ENCODE measurements at places on chromosomes 16 and 17.

DNA sequence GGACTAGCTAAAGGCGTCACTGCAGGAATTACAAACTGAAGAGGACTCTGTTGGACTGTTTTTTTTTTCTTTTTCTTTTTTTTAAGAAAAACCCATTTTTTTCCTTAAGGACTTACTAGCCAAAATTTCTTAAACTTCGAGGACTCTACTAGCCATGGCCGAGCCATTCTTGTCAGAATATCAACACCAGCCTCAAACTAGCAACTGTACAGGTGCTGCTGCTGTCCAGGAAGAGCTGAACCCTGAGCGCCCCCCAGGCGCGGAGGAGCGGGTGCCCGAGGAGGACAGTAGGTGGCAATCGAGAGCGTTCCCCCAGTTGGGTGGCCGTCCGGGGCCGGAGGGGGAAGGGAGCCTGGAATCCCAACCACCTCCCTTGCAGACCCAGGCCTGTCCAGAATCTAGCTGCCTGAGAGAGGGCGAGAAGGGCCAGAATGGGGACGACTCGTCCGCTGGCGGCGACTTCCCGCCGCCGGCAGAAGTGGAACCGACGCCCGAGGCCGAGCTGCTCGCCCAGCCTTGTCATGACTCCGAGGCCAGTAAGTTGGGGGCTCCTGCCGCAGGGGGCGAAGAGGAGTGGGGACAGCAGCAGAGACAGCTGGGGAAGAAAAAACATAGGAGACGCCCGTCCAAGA is 878 bp downstream of the HEXIM1 start:
- peak; percentile 78 for DNase-seq

- DNase-seq: no peak
Observed at GRCh38 chr17:37741341-37742115, 3.3 kb downstream of the HNF1B start.

DNA sequence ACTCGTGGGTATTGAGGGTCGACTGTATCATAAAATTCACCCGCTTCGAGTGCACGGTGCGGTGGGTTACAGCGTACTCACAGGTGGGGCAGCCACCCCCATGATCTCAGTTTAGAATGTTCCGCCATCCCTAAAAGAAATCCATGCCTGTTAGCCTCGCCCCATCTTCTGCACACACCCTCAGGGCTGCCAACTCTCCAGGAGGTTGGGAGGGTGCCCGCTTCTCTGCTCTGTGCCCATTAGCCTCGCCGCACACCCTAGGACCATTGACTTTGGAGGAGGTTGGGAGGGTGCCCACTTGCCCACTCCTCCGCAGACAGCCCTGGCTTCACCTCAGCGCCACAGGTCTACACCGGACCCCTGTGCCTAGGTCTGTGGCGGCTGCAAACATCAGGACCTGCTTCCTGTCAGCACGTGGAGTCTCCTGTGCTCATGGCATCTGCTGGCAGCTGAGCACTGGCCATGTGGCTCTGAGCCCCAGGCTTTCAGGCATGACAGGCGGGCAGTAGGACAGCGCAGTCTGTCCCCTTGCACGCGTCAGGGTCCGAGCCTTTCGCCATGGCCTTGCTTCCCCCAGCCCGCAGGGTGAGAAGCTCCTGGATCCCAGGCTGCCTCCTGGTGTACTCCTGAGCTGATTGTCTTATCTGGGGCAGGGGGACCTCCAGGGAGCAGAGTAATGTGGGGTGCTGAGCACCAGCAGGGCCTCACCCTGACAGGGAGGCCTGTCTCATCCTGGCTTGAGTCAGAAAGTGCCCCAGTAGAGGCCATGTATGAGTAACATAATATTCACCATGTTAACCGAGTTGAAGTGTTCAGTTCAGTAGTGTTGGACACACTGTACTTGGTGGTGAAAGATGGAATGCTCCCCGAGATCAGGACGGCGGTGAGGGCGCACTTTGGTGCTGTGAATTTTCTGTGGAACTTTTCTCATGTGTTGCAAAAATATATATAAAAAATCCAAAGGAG is 21.9 kb downstream of the NME3 start:
- no peak for DNase-seq

GRCh38 chr16:53090591-53091411 is 36.0 kb downstream of the CHD9 start:
- no peak for DNase-seq

DNA sequence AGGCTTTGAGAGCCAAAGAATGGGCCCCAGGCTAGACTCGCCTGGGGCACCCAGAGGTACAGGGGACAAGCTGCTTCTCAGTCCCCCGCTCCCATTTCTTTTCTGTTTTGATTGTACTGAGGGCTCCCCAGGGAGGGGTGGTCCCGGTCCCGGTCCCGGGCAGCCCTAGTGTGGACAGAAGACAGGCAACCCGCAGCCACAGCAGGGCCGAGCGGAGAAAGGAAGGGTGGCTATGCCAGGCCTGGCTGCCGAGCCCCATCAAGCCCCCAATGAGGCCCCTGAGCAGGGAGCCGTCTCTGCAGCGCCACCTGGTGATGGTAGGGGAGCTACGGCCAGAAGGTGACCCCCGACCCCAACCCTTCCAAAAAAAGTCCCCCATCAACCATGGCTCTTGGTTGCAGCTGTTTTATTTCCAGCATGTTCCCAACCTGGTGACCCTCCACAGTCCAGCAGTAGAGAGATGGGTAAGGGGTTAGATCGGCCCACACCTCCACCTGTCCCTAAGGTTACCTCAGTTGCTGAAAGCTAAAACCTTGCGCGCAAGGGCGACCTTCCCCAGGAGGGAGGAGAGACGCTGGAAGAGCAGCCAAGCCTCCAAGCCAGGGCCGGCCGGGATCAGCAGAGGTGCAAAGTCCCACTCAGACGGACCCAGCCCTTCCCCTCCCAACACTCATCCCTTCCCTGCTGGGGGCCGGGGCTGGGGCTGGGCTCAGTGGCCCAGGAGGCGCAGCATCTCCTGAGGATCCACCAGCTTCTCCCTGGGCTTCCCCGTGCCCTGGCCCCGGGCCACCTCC is 2.6 kb upstream of the GRIN2C start:
- DNase-seq: peak; percentile 30

DNA sequence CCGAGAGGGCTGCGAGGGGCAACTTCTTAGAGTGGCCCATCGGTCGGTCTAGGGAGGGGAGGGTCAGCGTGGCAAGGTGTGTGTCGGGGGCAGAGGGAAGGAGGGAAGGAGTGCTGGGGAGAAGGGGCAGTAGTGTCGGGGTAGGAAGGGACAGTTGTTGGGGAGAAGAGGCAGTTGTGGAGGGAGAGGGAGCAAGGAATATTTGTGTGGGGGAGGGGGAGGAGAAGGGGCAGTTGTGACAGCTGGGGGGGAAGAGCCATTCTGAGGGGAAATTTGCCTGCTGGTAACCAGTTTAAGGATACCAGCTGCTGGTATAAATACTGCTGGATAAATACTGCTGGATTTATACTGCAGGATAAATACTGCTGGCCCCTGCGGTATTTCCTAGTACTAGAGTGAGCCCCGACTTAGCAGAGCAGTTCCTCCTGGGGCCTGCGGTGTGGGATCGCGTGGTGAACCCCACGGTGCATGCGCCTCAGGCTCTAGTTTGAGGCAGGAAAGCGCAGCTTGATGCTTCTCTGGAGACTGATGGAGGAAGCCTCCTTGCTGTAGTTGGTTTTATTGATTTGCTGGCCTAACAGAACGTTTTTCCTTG is 309 bp downstream of the DNAH2 start:
- DNase-seq: no peak

DNA sequence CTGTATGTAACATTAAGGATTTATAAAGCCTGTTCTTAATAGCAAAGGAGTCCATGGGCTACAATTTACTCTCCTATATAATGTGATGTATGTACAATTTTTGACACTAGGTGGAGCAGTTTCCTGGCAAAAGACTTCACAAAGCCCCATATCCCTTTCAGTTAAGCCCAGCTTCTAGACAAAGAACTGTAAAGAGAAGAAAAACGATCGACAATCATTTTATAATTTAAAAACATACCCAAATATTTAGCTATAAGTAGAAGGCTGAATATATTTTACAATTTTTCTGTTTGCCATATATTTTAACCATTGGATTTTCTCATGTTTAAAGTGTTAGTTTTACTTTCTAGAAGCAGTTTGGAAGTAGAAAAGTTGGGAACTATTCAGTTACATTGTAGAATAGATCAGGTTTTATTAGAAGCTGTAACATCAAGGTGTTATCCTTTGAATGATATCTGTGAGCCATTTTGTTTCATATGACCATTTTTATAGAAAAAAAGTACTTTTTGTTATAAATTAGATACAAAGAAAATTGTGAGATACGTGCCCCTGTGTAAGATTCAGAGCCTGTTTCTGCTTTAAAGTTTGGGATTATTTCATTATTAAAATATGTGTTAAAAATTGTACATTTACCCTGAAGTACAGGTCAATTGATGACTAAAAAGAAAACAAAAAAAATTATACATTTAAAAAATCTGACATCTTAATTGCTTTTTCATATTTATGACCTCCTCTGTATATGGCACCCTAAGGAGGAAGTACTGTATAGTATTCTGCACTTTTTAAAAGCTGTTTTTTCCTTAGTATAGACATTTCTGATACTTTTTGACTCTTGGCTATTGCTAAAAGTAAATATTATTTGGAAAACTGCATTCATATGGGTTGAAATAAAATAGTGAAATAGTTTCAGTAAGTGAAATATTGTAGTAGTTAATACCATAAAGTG is 46.3 kb downstream of the VMP1 start:
- peak; percentile 86 for DNase-seq

- no peak for DNase-seq
Observed at GRCh38 chr17:5118219-5118618, 2.4 kb downstream of the USP6 start.

- DNase-seq: no peak
Observed at GRCh38 chr16:69320740-69321073, 9.6 kb downstream of the VPS4A start.

DNA sequence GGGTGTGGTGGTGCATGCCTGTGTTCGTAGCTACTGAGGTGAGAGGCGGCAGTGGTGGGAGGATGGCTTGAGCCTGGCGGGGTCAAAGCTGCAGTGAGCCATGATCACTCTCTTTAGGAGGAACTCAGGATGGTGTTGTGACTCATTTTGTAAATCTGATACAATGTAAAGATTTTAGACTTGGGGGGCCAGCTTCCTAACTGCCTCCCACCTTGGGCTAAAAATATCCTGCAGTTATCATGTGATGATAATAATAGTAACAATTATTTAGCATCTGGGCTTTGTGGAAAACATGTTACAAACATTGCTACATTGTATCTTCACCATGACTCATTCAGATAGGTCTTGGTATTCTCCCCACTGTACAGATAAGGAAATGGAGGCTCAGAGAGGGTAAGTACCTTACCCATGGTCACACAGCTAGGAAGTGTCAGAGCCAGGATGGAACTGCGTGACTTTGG is 7.4 kb downstream of the CTNS start:
- no peak for DNase-seq

- no peak for DNase-seq
Observed at GRCh38 chr17:82793974-82794630, 42.2 kb downstream of the TBCD start.

DNA sequence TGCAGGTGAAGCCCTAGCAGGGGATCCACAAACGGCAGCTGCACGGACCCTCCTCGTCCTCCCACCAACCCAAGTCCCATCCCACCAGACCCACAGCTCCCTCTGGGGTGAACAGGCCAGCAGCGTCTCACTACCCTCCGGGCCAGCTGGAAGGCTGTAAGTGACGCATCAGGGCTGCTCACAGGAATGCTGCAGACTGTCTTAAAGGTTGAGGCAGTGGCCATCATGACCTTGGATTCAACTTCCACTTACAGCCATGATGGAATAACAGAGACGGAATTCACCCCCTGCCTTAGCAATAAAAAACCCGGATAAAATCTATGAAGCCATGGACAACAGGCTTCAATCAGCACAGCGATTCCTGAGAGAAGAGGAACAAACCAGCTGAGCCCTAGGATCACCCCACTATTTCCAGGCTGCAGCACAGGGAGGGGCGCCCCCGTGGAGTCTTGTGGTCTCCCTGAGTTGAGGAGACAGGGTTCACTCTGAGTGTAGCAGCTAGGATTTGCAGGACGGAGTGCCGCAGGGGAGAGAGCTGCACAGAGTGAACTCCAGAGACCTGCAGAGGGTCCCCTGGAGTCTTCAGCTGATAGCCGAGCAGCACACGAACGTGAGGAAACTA is 10.5 kb downstream of the FAM83G start:
- no peak for DNase-seq

DNA sequence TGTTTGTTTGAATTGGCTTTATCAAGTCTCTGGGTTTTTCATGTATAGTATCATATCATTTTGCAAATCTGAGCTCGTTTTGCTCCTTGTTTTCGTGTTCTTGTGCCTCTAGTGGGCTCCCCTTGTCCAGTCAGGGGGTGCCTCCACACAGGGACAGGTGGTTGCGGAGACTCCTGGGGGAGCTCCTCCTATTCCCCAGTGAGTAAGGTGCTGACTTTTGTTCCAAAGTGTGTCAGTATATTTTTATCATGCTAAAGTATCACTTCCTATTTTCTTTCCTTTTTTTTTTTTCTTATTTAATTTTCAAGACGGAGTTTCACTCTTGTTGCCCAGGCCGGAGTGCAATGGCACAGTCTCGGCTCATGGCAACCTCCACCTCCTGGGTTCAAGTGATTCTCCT is 30.3 kb upstream of the IL17C start:
- no peak for DNase-seq

DNA sequence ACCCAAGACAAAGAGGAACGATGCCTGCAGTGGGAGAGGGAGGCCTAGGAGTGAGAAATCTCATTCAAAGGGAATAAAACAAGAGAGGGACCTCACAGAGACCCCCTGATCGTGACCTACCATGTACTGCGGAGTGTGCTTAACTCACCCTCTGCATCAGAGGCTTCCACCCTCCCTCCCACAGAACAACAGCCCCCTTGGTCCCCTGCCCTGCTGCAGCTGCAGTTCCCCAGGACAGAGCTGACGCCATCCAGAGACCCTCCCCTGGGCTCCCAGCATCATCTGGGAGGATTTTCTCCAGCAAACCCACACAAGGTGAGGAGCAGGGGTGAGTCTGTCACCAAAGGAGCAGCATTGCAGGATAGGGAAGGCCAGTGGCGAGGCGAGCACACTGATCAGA is 39.8 kb downstream of the TLE7 start:
- no peak for DNase-seq

- no peak for DNase-seq
Observed at GRCh38 chr17:37084372-37084771, 135.6 kb downstream of the AATF start.

- no peak for DNase-seq
Observed at GRCh38 chr17:58269557-58270291, 11.0 kb downstream of the MPO start.

DNA sequence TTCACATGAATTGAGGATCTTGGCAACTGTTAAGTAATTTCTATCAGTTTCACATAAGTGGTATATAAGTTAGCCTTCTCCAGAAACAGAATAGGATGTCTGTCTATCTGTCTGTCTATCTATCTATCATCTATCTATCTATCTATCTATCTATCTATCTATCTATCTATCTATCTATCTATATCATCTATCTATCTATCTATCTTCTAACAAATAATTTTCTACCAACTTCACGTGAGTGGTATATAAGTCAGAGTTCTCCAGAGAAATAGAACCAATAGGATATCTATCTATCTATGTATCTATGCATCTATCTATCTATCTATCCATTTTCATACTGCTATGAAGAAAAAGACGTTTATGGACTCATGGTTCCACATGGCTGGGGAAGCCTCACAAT is 11.4 kb upstream of the SPACA3 start:
- no peak for DNase-seq

Data from COLO829 (cell line).